ENCODE measurements at places on chromosomes 2 and 18.

GRCh38 chr18:41850781-41851180 lies 104.3 kb upstream of the PIK3C3 start:
- no peak for DNase-seq

DNA sequence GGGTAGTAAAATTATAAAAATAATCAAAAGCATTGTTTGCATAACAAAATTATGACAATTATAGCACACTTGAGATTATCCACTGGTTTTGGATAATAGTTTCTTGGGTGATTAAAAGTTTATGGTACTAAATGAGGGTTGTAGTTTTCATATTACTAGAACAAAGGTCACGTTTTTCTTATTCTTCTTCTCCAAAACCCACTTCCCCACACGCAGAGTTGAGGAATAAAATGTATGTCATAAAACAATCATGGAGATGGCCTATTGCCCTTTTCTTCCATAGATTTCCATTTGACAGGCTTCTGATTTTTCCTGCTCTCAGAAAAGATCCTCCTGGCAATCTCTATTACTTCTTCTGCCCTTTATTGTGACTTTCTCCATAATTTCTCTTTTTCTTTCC lies 863.9 kb downstream of the ERBB4 start:
- DNase-seq, result no peak

DNA sequence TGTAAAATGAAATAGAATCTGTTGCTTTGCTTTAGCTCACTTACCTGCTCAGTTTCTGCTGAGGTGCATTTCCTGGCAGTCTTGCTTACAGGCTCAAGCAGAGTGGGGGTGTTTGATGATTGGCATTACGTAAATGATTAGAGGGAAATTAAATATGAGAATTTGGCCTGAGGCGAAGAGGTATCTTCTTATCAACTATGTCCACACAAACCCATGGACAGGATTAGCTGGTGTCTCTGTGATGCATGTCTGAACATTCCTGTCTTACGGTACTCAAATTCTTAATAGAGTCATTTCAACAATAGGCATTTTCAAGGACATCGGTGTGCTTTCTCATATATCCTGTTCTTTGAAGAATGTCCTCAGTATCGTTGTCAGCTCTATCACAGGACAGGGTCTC lies 102.1 kb downstream of the PRPF40A start:
- no peak for DNase-seq

GRCh38 chr18:28455971-28456370 lies 279.0 kb upstream of the CDH2 start:
- DNase-seq, result no peak

GRCh38 chr18:11658019-11658418 lies 31.0 kb upstream of the GNAL start:
- no peak for DNase-seq

- no peak for DNase-seq
Observed at GRCh38 chr2:98778741-98779483, 48.0 kb upstream of the MGAT4A start.

DNA sequence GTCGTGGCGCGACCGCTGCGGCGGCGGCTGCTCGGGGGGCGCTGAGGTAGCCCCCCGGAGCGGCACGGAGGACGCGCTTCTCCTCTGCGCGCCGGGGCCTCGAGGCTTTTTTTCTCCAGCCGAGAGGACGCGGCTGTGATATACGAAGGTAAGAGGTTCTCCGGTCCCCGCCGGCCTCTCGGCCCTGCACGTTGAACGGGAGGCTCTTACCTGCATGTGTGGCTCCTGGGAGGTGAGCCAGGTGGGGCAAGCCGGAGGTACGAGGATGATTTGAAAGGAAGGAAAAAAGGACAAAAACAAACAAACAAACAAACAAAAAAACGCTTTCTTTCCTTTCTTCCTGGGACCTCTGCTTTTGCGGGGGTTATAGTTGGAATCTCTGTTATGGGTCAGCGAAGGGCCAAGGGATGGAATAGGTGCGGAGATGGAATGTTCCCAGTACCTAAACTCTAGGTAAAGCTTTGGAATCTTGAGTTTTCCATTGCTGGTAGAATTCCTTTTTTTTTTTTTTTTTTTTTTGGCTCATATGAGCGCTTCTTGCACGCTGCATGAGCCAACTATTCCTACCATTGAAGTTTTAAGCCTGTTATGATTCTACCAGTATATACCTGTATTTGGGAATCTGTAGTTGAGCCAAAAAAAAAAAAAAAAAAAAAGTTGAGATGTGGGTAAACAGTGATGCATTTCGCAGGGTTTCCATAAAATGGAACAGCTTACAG lies 674 bp downstream of the PTPN4 start:
- no peak for DNase-seq

GRCh38 chr18:74518456-74519295 lies 15.6 kb upstream of the CNDP1 start:
- no peak for DNase-seq

- no peak for DNase-seq
Observed at GRCh38 chr2:18378020-18378653, 182.3 kb downstream of the RDH14 start.

- DNase-seq, result no peak
Observed at GRCh38 chr2:28582595-28582994, 86.7 kb downstream of the PLB1 start.

- DNase-seq, result no peak
Observed at GRCh38 chr2:109402980-109403840, 210.6 kb downstream of the SEPTIN10 start.

GRCh38 chr2:214311931-214312749 lies 98.7 kb upstream of the VWC2L start:
- DNase-seq, result no peak

DNA sequence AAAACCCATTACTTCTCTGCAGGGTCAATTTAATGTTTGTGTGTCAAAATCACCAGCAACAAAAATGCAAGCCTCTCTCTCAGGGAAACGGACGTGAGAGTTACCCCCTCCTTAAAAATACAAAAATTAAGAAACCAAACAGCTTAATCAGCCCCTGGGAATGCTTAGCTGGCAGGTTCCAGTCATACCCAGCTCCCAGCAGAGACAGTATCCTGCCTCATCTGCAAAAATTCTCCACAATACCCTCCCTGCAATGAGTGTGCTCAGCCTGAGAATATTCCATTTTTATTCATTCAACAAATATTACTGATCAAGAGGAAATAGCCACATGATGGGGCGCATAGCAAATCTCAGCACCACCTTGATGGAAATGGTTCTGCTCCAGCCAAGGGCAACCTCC lies 36.3 kb downstream of the ST8SIA5 start:
- DNase-seq, result no peak

DNA sequence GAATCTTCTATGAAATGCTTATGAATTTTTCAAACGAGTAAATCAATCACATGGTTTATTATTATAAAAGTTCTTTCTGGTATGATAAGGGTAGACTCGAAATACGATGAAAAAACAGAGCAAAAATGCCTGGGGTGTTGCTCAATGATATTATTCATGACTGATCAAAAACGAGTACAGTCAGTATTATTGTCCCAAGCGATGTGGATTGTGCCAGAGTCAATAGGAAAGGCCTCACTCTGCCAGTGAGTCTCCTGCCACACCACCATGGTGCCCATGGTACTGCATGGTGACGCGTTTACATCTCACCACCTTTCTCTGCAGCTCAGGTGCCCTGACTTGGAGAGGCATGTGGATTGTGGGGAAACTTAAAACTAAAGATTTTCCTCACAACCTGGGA lies 58.5 kb downstream of the KCTD1 start:
- DNase-seq, result no peak

GRCh38 chr2:119694470-119694844 lies 15.5 kb downstream of the TMEM177 start:
- DNase-seq, result no peak

- DNase-seq, result no peak
Observed at GRCh38 chr2:187168720-187169713, 279.0 kb downstream of the CALCRL start.

GRCh38 chr18:37361335-37362157 lies 204.1 kb downstream of the CELF4 start:
- DNase-seq, result no peak

DNA sequence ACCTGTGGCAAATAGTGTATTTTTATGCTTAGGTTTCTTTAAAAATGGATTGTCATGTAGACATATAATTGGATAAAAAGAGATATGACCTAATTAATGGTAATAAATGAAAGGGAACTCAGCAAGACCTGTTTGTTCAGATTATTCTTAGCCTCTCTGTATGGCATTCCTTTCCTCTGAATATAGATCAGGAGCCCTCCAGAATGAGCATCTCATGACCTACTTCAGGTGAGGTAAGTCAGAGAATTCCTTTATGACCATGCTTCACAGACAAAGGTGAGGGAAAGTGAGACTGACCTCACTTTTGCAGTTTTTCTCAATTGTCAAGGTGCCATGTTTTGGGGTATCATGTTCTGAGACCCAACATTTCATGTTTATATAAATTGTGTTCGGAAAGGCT lies 1744.3 kb upstream of the PIK3C3 start:
- no peak for DNase-seq

GRCh38 chr18:58292638-58293037 lies 248.6 kb downstream of the NEDD4L start:
- no peak for DNase-seq

DNA sequence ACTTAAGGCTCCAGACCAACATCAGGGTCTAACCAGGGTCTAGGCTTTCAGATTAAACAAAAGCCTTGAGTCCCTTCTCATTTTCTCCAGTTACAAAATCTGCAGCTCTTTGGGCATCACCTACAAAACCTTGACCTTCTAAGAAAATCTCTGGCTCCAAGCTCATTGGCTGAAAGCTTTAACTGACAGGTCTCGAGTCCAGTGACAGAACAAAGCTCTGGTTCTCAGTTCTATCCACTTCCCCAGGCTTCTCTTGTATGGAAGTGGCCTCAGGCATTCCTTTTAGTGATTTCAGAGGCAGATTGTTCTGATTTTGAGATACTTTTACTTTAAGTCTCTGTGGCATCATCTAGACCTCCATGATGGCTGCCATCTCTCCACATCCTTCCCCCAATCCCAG lies 11.3 kb downstream of the SIX2 start:
- no peak for DNase-seq

- no peak for DNase-seq
Observed at GRCh38 chr18:77140439-77141109, 8.0 kb upstream of the MBP start.

GRCh38 chr2:43576981-43577892 lies 18.6 kb downstream of the THADA start:
- peak; percentile 18 for DNase-seq

DNA sequence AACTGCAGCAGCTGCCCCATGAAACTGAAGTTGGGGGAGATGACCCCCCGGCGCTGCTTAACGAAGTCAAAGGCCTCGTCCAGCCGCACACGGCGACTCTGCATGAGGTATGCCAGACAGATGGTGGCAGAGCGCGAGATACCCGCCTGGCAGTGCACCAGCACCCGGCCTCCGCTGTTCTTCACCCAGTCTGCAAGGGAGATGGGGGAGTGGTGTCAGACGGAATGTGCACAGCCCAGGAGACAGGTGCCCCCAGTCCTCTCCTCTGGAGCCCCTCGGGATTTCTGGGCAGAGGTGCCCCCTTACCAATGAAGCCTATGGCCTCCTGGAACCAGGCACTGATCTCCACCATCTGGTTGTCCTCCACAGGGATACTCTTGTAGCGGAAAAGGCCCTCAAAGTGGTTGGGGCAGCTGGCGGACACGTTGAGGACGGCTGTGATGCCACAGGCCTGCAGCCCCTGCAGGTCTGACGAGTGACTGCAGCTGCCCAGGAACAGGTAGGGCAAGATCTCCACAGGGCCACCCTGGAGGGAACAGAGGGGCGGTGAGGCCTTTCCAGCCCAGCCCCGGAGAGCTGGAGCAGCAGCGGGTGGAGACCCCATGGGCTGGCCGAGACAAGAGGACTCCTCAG lies 1.3 kb downstream of the DUSP2 start:
- DNase-seq, result peak; percentile 14

- peak; percentile 4 for DNase-seq
Observed at GRCh38 chr2:219836647-219837177, 209.3 kb downstream of the SLC4A3 start.

GRCh38 chr2:198056836-198057235 lies 252.4 kb downstream of the PLCL1 start:
- no peak for DNase-seq

- DNase-seq, result no peak
Observed at GRCh38 chr2:118841450-118841827, 6.0 kb downstream of the EN1 start.

DNA sequence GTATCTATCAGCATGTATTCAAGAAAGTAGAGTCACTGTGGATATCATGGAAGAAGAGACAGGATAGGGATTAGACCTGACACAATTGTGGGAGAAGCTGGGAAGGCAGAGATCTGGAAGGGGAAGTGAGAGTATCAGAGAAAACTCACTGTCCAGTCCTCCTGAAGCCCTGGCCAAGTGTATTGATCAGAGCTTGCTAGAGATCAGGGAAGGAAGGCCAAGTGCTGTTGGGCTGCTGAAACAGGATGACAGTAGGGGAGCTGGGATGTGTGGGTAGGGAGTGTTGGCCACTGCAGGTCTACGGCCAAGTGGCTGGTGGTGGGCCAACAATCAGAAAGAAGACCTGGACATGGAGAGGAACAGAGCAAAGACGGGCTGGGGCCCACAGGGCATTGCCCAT lies 26.3 kb upstream of the TTR start:
- DNase-seq, result no peak
